ENCODE measurements at places on chromosomes 1 and 21. TPM values are rescaled to one million over a fixed set of nuclear protein-coding genes. Genes with fewer than 3 reads are reported as not detected.

TRNP1 gene
- 92.9 TPM for total RNA-seq

INAVA gene
- total RNA-seq = 184 TPM

PIGR gene
- 72.7 TPM for total RNA-seq

FBLIM1 gene
- 85.2 TPM for total RNA-seq

CYP4Z1 gene
- 5.5 TPM for total RNA-seq

CXADR gene
- total RNA-seq = 41.6 TPM

CCDC18 gene
- 50.4 TPM for total RNA-seq

QSOX1 gene
- total RNA-seq = 77.2 TPM

RYR2 gene
- 3.5 TPM for total RNA-seq

LRRC38 gene
- total RNA-seq = not detected

SLAMF9 gene
- total RNA-seq = not detected

TMEM61 gene
- 130 TPM for total RNA-seq

TRIM17 gene
- not detected for total RNA-seq

C1QC gene
- 42.3 TPM for total RNA-seq

AKNAD1 gene
- total RNA-seq = not detected

- no peak for DNase-seq
These were observed 268.9 kb downstream of the MRPL39 start for GRCh38 chr21:25338415-25338814.

- no peak for DNase-seq
These were observed 25.6 kb downstream of the RERE start for GRCh38 chr1:8791819-8792218.

- DNase-seq = no peak
These were observed 120.6 kb downstream of the FASLG start for GRCh38 chr1:172779491-172779890.

DNA sequence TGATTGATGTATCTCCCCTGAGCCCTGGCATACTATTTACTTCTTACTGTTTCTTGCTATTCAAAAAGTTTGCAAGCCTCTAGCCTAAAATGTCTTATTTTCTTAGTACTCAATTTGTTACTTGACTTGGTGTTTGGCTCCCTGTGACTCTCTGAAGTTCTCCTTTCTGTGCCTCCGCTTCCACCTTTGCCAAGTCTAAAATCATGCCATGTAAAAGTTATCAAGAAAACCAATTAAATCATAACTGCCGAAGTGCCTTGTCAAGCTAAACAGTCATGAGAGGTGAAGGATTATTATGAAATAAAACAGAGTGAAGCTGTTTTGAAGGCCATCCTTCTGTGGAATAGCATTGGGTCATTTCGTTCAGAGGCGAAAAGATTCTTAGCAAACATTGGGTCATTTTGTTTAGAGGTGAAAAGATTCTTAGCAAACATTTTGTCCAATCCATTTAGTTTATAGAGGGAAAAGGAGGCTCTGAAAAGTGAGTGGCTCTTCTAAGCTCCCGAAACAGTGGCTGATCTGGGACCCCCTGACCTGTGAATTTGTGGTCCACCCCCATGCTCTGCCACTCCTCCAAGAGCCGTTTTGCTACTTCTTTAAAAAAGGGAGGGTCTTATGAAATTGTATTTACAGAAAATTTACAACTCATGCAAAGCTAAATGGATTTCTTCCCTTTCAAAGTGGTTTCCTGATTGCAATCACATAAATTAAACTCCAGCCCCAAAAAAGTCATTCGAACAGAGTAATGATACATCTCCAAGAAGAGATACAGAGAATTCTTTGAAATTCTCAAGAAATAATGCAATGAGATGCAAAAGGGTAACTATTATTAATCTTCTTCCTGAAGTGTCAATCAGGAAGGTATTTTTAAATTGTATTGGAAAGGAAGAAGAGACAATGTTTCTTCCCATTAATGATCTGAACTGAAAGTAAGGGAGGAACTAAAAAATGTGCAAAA, 141.4 kb downstream of the RUNX1 start:
- DNase-seq = no peak

GRCh38 chr1:27360159-27361043, 6.4 kb downstream of the MAP3K6 start:
- DNase-seq = no peak

GRCh38 chr1:93180723-93181613, at the start of gene CCDC18:
Gene CCDC18, plus strand, starts transcription at chr1:93180724. Its CDS starts 2,638 bp downstream, at chr1:93183362.
- DNase-seq = no peak

DNA sequence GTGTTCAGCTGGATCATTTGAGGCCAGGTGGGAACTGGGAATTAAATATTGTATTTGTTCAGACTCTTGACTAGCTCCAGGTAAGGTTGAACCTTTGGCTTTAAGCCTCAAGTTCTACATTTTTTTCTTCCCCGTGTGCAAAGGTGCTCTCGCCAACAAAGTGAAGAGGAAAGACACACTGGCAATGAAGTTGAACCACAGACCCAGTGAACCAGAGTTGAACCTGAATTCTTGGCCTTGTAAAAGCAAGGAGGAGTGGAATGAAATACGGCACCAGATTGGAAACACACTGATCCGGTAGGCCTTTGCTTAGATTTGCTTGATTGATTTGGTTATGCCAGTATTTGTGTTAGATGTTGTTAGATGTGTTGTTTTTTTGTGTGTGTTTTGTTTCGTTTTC, 25.5 kb upstream of the RCC1 start:
- no peak for DNase-seq

- no peak for DNase-seq
These were observed 111.9 kb downstream of the NGF start for GRCh38 chr1:115225993-115226685.

- DNase-seq = no peak
These were observed 73.5 kb downstream of the PUM1 start for GRCh38 chr1:30991862-30992606.

- DNase-seq = no peak
These were observed 133.0 kb downstream of the PTPN14 start for GRCh38 chr1:214418391-214418790.

- DNase-seq = peak; percentile 60
These were observed 106.4 kb downstream of the RGL1 start for GRCh38 chr1:183911285-183911684.

- peak; percentile 74 for DNase-seq
These were observed 23.8 kb downstream of the IER5 start for GRCh38 chr1:181112071-181112929.

DNA sequence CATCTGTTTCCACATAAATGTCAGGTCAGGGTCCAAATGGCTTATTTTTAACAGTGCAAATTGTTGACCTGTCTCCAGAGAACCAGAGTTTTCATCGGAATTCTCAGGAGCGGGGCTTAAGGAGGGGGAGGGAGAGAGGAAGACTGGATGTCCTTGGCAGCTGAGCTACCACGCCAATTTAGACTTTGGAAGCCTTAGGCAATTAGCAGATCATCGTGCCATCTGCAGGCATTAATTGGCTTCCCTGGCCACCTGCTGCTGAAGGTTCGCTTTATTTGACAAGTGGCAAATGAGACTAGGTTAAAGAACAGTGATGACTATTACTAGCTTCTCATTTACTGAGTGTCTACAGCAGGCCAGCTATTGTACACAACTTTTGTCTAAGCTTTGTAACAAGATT, 43.7 kb downstream of the HLX start:
- DNase-seq = no peak

DNA sequence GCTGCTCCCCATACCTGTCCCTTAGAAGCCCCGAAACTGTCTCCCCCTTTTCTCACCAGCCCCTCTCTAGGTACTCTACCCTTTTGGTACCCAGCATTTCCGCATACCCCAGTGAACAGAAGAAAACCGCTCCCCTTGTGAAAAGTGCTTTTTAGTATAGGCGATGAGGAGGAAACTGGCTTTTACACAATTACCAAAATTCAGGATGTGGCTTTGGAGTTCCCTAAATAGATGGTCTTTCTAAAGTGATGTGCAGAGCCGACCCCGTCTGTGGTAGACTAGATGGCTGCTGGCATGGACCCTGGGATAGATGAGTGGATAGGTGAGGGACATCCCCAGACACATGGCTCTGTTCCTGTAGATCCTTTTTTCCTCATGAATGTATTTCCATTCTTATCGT, 2.6 kb upstream of the PER3 start:
- DNase-seq = no peak

GRCh38 chr1:8082945-8083344, 56.8 kb upstream of the ERRFI1 start:
- DNase-seq = no peak

DNA sequence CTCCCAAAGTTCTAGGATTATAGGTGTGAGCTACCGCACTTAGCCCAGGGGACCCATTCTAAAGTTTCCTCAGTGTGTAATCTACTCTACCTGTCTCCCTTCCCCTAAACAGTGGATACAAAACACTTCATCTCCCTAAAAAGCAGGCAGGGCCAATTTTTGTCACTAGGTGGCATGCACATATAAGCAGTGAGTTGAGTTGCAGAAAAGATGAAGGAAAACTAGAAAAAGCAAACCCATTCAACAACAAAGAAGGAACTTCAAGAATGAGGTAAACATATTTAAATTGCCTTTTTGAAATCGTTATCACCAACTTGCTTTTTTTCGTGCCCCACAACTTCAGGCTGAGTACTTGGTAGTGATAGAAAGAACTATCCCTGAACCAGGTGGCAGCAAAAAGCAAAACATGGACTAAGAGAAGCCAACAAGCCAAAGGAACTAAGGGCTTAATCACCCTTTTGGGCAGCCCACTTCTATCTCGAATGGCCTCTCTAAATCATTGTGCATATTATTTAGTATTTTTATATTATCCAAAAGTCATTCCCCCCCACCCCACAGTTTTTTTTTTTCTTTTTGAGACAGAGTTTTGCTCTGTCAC, 19.7 kb upstream of the ALDH9A1 start:
- DNase-seq = peak; percentile 49

- peak; percentile 94 for DNase-seq
These were observed 85.8 kb upstream of the RGS1 start for GRCh38 chr1:192489748-192490147.

DNA sequence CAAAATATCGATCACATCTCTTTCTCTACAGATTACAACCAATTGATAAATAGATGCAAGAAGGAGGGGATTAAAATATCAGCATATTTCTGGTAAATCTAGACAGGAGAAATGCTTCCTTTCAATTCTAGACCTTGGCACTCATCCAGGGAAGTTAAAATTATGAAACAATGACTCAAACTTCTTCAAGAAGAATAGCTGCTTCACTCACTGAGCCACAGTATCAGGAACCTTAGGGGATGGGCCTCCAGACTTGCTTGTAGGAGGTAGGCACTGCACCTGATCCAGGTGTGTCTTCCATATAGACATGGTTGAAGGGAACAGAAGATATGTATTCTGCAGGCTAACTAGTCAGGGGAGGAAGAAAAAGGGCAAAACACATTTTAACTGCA, 9.8 kb downstream of the SLAMF7 start:
- DNase-seq = no peak

GRCh38 chr1:206831650-206832049, 33.8 kb upstream of the IL20 start:
- no peak for DNase-seq

GRCh38 chr1:220943319-220943996, 64.2 kb downstream of the HLX start:
- DNase-seq = no peak

- no peak for DNase-seq
These were observed 1.1 kb downstream of the EFNA3 start for GRCh38 chr1:155079487-155080311.

GRCh38 chr1:31830511-31830910, 14.7 kb upstream of the SPOCD1 start:
- peak; percentile 67 for DNase-seq

DNA sequence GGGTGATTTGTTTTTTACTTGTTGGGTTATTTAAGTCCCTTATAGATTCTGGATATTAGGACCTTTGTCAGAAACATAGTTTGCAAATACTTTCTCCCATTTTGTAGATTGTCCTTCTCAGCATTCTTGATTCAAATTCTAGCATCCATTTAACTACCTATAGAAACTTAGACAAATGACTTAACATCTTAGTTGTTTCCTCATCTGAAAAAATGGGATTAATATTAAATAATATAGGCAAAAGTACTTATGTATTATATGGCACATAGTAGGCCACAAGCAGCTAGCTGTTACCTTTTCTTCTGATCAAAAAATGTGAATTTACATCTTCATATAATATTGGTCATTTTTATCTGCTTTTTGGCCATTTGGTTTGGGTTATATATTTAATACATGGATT, 307.5 kb downstream of the ZP4 start:
- no peak for DNase-seq

GRCh38 chr1:117674521-117675400, 68.9 kb downstream of the TENT5C start:
- peak; percentile 69 for DNase-seq

DNA sequence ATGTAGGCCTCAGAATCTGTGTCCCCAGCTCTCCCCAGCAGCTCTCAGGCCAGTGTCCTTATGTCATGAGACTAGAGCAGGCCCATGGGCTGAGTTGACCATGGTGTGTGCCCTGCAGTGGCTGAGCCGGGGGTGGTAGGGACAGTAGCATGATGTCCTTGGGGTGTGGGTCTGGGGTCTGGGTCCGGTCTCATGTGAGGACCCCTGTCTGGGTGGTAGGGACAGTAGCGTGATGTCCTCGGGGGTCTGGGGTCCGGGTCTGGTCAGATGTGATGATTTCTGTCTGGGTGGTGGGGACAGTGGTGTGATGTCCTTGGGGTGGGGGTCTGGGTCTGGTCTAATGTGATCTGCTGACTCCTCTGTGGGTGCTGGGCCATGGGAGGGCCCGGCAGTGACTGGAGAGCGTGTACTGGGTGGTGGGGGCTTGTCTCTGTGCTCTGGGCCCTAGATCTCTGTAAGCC, 64.5 kb downstream of the OBSCN start:
- no peak for DNase-seq

DNA sequence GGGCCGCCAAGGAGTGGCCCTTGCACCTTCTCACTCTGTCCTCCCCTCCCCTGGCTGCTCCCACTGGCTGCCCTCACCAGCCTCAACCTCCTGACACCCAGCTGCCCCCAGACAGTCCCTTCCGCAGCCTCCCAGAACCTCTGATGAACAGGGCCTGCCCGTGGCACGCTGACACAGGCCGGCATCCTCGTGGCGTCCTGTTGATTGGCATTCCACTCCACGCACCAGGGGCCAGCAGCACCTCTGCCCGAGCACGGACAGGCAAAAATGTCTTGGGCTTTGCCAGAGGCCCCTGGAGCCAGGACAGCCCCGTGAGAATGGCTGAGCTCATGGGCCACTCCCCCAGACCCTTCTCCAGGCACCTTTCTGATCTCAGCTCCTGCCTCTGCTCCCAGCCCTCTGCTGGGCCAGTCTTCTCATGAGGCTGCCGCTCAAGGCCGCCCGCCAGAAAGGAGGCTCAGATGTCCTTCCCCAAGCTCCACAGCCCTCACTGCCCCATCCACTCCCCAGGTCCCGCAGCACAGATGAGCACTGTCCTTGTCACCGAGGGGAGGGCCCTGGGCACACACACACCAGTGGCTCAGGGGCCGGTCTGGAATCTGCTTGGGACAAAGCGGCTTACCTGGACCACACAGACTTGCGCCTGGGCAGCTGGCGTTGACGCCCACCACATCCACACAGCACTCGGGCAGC, 15.8 kb upstream of the RNF223 start:
- DNase-seq = no peak
